ENCODE measurements at places on chromosomes 1 and 21.

DNA sequence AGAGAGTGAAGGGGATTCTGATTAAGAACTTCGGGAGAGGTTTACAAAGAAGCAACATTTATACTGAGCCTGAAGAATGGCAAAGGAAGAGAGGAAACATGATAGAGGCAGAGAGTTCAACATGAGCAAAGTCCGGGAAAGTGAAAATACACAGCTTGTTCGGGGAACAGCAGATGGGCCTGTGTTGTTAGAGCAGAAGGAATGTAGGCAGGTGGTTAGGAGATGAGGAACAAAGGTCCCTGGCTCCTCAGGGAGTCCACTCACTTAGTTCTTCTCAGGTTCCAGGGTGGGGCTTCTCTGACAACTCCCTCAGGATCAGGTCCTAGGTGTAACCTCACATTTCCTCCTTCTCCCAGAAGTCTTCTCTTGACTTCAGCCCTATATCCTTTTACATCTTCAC, 5.1 kb upstream of the ZNF326 start:
- no peak for DNase-seq

DNA sequence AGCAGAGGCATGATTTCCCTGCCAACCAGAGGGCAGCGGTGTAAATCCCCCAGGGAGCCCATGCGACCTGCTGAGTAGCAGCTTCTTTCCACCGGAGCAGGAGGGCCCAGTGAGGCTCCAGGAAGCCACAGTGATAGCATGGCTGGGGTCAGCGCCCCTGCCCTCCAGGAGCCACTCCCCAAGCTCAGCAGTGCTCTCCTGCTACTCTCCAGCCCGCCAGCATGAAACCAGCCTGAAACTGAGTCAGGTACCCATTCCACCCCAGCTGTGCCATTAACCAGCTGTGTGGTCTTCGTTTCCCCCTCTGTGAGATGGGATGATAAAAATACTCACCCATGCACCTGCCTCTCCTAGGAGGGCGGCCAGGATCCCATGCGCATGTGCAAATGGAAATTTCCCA, 123.8 kb upstream of the TMEM51 start:
- DNase-seq = no peak

- DNase-seq = no peak
These were observed 44.3 kb downstream of the NEK2 start for GRCh38 chr1:211631168-211631567.

GRCh38 chr1:115467196-115467595, 129.1 kb upstream of the NGF start:
- DNase-seq = no peak

DNA sequence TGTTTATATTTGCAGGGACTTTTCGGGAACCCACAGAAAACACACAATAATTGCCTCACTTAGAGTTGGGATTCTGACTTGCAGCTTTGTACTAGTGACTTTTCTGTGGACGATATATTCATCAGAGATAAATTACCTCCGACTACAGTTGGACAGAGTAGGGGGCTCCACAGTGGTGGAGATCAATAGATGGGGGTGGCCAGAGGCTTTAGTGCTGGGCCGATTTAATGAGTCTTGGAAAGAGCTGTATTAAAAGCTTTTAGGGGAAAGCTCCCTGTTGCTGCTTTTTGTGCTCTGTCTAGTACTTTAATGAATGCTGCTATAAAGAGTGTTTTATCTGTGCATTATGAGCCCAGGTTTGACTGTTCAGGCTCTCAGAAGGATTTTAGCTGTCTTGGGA, 359.2 kb upstream of the DPYD start:
- no peak for DNase-seq

DNA sequence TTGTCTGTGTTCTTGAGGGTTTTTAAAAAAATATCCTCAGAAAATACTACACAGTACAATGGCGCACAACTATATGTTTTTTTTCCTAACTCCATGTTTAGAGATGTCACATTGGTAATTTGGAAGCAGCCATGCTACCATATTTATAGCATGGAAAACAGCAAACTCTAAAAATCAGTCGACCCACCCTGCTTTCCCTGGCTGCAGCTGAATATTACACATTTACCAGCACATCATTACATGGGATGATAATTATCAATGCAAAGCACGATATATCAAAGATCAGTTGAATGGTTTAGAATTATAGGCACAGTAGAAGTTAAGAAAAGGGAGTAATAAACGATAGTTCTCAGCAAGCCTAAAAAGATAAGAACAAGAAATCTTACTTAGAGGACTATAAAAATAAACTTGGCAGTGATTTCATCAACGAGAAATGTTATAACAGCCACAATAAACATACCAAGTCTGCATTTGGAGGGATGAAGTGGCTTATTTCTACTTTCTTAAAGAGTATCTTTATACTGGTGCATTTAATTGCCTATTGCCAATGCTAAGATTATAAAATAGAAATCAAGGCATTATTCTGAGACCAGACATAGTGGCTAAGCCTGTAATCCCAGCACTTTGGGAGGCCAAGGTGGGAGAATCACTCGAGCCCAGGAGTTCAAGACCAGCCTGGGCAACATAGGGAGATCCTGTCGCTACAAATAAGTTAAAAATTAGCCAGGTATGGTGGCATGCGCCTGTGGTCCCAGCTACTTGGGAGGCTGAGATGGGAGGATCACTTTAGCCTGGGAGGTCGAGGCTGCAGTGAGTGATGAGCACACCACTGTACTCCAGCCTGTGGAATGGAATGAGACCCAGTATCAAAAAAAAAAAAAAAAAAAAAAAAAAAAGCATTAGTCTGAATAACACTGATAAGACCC, 43.4 kb downstream of the WDR64 start:
- DNase-seq = no peak

DNA sequence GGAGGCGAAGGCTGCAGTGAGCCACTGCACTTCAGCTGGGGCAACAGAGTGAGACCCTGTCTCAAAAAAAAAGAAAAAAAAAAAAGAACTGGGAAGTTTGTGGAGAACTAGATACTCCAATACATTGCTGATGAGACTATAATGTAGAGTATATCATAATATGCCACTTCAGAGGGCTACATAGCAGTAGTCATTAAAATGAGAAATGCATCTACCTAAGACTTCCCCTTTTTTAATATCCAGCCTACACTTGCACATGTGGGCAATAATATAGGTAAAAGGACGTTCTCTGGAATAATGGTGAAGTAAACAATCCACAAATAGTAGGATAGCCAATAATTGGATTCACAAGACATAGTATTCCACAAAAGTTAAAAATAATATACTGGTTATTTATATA, 311.0 kb downstream of the HLX start:
- DNase-seq = no peak

DNA sequence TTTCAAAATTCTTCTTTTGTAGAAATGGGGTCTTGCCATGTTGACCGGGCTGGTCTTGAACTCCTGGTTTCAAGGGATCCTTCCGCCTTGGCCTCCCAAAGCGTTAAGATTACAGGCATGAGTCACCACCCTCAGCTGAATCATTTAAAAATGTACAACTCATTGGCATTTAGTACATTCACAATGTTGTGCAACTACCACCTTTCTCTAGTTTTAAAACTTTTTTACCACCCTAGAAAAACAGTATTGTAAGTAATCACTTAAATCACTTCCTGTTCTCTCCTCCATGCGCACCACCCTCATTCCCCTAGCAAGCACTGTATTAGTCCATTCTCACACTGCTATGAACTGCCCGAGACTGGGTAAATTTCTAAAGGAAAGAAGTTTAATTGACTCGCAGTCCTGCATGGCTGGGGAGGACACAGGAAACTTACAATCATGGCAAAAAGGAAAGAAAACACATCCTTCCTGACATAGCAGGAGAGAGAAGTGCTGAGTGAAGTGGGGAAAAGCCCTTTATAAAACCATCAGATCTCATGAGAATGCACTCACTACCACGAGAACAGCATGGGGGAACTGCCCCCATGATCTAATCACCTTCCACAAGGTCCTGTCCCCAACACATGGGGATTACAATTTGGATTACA, 14.4 kb upstream of the THEM5 start:
- no peak for DNase-seq

- DNase-seq = no peak
These were observed 2.5 kb upstream of the DENND2D start for GRCh38 chr1:111202707-111203623.

DNA sequence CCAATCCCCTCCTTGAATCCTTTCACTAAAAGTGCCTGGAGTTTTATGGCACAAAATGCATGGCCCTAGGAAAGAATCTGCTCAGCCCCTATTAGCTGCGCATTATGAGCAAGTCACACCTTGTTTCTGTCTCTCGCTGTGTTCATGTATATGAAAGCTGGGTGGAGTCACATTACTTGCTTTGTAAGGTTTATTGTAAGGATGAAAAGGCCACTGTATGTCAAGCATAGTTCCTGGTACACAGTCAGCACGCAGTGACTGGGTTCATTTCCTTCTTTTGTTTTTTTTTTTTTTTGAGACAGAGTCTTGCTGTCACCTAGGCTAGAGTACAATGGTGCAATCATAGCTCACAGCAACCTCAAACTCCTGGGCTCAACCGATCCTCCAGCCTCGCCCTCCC, 6.7 kb upstream of the SLC9A1 start:
- peak; percentile 52 for DNase-seq

GRCh38 chr1:153959454-153959853, 1.0 kb upstream of the CRTC2 start:
- DNase-seq = no peak

DNA sequence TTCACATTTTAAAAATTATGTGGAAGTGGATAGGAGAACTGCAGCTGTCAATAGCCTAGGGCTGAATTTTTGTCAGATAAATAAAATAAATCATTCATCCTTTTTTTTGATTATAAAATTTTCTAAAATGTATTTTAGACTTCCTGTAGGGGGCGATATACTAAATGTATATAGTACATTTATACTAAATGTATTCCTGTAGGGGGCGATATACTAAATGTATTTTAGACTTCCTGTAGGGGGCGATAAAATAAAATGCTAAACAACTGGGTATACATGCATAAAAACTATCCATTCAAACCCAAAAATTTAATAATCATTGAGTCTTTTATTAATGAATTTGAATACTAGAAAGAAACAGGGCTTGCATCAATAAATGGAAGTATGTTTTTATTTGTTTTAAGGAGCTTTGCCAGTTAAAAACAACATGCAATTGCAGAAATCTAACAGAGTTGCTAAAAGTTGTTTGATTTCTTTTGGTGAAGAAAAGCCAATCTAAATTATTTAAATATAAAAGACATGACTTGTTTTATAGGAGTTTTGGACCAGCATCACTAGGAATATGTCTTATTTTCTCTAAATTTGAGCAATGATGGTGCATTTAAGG, 31.4 kb downstream of the CLCA1 start:
- DNase-seq = peak; percentile 25

DNA sequence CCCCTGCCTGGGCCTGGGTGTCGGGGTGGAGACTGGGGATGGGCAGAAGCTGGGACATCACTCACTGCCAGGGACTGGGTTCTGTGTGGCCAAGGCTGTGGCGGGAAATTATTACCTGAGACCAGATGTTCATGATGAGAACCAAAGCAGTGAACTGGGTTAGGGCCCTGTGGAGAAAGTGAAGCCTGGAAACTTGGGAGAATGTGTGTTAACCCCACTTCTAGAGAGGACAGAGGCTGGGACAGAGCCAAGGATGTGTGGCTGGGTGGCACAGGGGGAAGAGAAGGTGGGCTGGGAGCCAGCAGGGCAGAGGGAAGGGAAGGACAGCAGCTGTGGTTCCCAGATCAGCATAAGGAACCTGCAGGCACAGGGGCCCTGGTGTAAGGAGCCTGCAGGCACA, 31.3 kb downstream of the CNIH3 start:
- no peak for DNase-seq

DNA sequence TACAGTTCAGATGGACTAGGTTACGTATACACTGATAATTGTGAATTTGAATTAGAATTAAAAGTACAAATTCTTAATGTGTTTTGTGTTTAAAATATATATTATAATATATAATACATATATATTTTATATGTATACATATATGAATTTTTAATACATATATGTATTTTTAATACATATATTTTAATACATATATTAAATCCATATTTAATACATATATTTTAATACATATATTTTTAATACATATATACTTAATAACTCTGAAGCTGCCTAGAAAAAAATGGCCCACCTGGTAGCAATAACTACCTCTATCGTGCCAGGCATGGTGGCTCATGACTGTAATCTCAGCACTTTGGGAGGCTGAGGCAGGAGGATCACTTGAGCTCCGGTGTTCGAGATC, 179.1 kb upstream of the SAMSN1 start:
- no peak for DNase-seq

- DNase-seq = no peak
These were observed 35.9 kb downstream of the HEATR1 start for GRCh38 chr1:236568285-236568894.

GRCh38 chr1:44676484-44677200, 2.1 kb downstream of the ARMH1 start:
- no peak for DNase-seq

DNA sequence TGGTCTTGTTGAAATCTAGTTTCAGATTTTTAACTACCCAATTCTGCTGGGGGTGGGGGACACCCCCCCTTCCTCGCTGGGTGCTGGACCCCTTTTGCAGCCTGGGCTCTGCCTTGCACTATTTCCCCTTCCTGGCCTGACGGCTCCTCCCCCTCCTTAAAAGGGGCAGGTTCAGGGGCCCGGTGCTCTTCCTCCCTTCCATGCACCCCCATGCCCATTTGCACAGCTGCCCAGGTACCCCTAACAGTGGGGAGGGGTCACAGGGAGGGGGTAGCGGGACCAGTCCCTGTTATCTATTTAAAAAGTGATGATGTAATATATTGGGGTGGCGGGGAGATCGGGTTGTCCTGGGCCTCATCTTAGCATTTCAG, 15.3 kb downstream of the ZBTB7B start:
- DNase-seq = no peak

- no peak for DNase-seq
These were observed 12.2 kb upstream of the RAB4A start for GRCh38 chr1:229258757-229259060.

- no peak for DNase-seq
These were observed 376.5 kb upstream of the DAB1 start for GRCh38 chr1:57800376-57800775.

- DNase-seq = no peak
These were observed 443.2 kb downstream of the CAMTA1 start for GRCh38 chr1:7228252-7228961.

DNA sequence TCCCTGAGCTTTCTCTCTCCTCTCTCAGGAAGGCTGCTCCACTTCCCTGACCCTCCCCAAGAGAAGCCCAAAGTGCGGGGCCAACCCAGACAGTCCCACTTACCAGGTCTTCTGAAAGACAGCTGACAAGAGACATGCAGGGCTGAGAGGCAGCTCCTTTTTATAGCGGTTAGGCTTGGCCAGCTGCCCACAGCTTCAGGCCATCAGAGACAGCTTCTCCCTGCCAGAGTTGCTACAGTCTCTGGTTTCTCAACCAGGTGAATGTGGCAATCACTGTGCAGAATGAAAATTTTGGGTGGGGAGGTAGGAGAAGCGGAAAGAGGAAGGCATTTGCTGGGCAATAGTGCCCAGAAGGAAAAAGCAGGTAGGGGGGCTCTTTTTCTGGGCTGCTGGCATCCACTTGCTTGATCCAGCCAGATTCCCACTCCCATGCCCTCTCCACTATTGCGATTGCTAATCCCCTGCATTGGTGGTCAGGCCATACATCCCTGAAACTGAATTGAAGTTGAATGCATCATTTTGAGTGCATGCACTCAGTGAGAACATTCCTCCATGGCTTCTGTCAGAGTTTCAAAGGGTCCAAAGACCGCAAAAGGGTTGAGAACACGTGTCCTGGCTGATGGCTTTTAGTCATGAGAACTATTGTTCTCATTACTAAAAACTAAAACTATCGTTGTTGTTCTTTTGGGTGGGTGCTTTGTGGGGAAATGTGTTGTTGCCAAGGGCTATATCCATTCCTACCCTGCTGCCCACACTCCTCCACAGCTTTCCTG, at the start of gene S100A8:
S100A8 (minus strand) TSS at position 136 of the 773 bp plus-strand sequence. CDS start 538 bp downstream, outside the sequence.
- no peak for DNase-seq

Data from germinal center (tissue), 1 donor.